ENCODE measurements at places on chromosomes 1 and 21.

GRCh38 chr1:7589774-7590425, 181.2 kb upstream of the VAMP3 start:
- DNase-seq, result no peak

GRCh38 chr1:173868266-173869020, at the start of gene ZBTB37:
Gene ZBTB37 (plus strand): TSS chr1:173868380. CDS start chr1:173870226, 1,846 bp downstream.
- DNase-seq, result peak; percentile 91

DNA sequence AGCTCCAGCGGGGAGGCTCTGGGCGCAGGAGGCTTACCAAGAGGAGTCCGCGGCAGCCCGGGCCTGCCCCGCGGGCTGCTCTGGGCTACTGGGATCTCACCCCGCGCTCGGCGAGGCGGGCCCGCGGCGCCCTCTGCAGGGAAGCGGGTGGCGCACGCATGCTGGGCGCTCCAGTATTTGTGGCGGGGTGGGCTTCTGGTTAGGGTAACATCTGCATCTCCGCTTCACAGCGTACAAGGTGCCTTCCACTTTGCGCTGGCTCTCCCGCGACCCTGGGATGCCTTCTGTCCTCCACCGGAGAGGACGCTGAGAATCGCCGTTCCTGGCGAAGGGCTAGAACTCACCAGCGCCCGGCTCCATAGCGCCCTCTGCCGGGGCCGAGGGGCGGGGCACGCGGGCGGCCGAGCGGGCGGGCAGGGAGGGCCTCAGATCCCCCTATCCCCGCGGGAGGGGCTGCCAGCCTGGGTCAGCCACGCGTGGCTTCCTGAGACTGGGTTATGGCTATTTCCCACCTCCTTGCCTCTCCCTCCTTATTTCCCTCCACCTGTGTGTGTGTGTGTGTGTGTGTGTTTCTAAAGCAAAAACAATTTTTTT, 46.6 kb upstream of the CTBS start:
- peak; percentile 37 for DNase-seq

- peak; percentile 53 for DNase-seq
Observed at GRCh38 chr1:111032295-111032897, 68.7 kb upstream of the LRIF1 start.

GRCh38 chr1:24793447-24794129, 48.3 kb downstream of the CLIC4 start:
- DNase-seq, result no peak

- DNase-seq, result no peak
Observed at GRCh38 chr1:8406960-8407359, 89.0 kb downstream of the SLC45A1 start.
